Peyer's patch (tissue), 4 donors: ENCODE measurements at places on chromosomes 12 and 14.

DNA sequence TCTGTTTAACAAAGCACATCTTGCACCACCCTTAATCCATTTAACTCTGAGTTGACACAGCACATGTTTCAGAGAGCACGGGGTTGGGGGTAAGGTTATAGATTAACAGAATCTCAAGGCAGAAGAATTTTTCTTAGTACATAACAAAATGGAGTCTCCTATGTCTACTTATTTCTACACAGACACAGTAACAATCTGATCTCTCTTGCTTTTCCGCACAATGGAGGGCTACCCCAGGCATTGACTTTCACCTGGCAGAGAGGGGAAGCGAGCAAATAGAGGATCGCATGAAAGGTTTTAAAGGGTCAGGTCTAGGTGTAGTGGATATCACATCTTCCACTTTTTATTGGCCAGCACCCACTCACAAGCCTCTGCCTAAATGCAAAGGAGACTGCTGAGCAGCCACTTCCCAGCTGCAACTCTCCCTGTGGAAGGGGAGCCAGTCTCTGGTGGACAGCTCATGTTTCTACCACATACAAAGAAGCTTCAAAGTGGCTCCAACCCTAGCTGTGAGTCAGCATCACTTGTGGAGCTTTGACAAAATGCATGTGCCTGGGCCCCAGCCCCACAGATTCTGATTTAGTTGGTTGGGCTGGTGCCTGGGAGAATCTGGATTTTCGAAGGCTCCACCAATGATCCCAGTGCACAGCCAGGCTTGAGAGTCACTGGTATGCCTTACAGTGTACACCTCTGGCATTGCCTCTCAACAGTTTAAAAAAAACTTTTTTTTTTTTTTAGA lies 7.2 kb upstream of the FNTB start:
- DNase-seq, result no peak
- no peaks in the 10 kb centered on the region for H3K4me1 ChIP-seq
- no peak overlapping the region for H3K4me3 ChIP-seq
- no peaks in the 10 kb centered on the region for H3K36me3 ChIP-seq

DNA sequence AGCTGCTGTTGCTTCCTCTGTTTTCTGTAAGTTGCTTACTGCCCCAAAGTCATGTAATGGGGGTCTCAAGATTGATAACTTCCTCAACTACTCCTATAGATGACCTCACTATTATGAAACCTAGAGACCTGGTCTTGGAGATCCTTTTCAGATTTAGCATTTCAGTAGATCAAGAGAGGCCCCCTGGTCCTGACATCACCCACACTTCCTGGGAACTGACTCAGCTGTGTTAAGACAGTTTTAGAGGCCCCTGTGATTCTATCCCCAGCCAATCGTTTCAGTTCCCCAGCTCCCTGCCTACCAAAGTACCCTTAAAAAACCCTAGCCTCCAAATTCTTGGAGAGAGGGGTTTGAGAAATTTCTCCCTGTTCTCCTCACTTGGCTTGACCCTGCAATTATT lies 9.2 kb upstream of the ARG2 start:
- no peak for DNase-seq
- no peaks in the 10 kb centered on the region for H3K36me3 ChIP-seq
- no peak overlapping the region for H3K4me3 ChIP-seq
- no peaks in the 10 kb centered on the region for H3K4me1 ChIP-seq

DNA sequence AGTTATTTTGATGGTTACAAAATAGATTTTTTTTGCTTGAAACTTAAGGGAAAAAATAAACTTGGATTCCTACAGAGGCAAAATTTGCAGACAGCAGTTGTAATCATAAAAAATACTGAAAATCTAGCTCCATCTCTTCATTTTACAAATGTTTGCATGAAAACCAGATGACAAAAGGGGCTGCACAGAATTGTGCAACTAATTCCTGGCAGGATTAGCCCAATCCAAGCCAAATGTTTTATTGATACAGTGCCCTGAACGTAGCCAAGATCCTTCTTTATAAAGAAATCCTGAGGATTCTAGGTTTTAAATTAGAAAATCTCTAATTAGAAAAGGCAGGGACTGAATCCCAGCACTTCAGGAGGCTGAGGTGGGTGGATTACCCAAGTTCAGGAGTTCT lies 356.4 kb upstream of the SEL1L start:
- no peaks in the 10 kb centered on the region for H3K36me3 ChIP-seq
- H3K27me3 ChIP-seq, result no peaks in the 10 kb centered on the region

GRCh38 chr12:59972905-59973304 lies 377.1 kb downstream of the SLC16A7 start:
- DNase-seq, result no peak
- no peaks in the 10 kb centered on the region for H3K4me1 ChIP-seq
- H3K36me3 ChIP-seq, result no peaks in the 10 kb centered on the region
- H3K27me3 ChIP-seq, result no peaks in the 10 kb centered on the region
- H3K4me3 ChIP-seq, result no peak overlapping the region

DNA sequence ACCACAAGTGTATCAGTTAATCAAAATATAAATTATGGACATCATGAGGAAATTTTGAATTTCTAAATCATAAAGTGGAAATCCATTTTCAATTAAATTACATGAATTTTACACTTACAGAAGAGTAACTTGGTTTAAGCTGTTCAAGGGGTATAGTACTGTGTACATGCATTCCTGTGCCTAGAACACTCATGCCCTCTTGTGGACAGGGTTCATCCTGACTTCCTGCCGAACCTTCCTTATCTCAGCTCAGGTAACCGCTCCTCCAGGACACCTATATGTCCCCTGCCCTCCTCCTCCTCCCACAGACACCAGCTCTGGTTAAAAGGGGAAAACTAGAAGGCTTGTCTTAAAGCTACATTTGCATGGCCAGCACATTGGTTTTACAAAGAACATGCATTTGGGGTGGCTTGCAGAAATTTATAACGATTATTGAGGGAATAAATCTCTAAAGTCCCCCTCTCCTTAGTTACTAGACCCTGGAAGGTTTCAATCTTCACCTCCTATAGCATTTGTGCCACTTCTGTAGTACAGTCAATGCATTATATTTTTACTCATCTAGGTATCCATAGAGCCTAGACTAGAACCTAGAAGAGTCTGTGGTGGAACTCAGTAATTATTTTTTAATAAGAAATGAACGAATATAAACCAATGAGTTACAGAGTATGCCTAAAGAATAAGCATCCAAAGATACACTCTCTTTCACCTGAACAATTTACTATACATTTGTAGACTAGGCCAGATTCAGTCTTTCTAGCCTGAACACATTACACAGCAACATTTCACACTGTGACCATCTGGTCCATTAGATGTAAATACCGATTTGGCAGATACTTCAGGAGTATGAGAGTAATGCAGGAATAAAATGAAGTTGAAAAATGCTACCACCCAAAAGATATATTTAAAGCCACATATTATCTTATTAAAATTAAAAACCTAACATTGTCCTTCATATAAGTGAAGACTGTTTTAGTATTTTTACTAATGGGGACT lies 345.6 kb downstream of the PAWR start:
- no peak overlapping the region for H3K4me3 ChIP-seq
- no peaks in the 10 kb centered on the region for H3K27me3 ChIP-seq
- no peak overlapping the region for H3K27ac ChIP-seq
- no peaks in the 10 kb centered on the region for H3K4me1 ChIP-seq

DNA sequence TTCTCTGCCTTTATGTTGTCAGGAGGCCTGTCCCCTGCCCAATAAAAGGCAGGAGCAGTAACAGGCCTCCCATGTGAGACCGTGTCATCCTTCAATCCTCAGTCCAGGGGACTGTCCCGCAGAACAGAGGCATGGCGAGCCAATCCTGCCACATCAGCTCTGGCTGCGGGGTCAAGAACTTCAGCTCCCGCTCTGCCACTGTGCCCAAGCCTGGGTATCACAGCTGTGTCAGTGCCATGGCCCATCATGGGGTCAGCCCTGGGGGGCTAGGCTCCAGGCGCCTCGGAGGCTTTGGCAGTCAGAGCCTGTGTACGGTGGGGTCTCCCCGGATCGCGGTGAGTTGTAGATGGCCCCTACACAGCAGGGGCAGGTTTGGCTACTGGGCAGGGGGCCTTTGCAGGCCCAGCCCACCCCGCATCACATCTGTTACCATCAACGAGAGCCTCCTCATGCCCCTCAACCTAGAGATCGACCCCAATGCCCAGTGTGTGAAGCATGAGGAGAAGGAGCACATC lies 19.9 kb upstream of the KRT83 start:
- H3K4me1 ChIP-seq, result no peaks in the 10 kb centered on the region
- H3K27me3 ChIP-seq, result no peaks in the 10 kb centered on the region
- no peak overlapping the region for H3K4me3 ChIP-seq
- DNase-seq, result no peak
- H3K36me3 ChIP-seq, result no peaks in the 10 kb centered on the region

- no peak overlapping the region for H3K27ac ChIP-seq
- no peaks in the 10 kb centered on the region for H3K27me3 ChIP-seq
- no peaks in the 10 kb centered on the region for H3K36me3 ChIP-seq
- peaks cover 4% of the 10 kb centered on the region for H3K4me1 ChIP-seq
Observed at GRCh38 chr12:9717070-9717925, 15.6 kb downstream of the CLECL1 start.

DNA sequence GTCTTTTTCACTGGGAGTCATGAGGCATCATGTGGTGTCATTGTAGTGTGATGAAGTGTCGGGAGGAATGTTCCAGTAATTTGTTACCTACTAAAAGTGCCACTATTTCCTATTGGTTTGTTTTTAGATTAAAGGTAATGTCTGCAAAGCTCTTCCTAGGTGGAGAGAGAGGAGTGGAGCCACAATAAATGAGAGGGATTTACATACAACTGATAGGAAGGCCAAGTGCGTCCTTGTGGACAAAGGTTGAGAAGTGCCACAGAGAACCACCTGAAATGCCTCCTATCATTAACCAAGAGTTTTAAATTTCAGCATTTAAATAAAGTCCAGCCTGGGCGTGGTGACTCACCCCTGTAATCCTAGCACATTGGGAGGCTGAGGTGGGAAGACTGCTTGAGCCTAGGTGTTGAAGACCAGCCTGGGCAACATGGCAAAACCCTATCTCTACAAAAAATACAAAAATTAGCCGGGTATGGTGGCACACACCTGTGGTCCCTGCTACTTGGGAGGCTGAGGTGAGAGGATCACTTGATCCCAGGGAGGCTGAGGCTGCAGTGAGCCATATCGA lies 2.5 kb upstream of the SNX6 start:
- DNase-seq, result no peak
- H3K27ac ChIP-seq, result no peak overlapping the region
- H3K36me3 ChIP-seq, result no peaks in the 10 kb centered on the region
- H3K4me1 ChIP-seq, result peaks cover 8% of the 10 kb centered on the region

DNA sequence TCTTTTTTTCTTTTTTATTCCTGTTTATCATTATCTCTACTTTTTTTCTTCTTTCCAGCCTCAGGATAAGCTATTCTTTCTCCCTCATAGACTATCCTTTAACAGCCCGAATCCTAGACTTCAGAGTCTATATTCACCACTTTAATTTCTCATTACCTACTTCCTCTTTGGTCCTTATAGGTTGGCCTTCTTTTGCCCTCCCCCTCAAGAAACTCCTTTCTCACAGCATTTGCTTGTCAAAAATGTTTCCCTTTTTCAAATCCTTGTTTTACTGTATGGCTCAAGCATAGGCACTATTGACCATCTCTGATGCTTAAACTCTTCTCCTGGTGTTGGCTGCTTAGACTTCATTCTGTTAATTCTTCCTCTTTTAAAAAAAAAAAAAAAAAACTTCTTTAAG lies 52.5 kb downstream of the KIAA0586 start:
- no peak overlapping the region for H3K27ac ChIP-seq
- no peaks in the 10 kb centered on the region for H3K4me1 ChIP-seq
- DNase-seq, result no peak
- H3K4me3 ChIP-seq, result no peak overlapping the region

DNA sequence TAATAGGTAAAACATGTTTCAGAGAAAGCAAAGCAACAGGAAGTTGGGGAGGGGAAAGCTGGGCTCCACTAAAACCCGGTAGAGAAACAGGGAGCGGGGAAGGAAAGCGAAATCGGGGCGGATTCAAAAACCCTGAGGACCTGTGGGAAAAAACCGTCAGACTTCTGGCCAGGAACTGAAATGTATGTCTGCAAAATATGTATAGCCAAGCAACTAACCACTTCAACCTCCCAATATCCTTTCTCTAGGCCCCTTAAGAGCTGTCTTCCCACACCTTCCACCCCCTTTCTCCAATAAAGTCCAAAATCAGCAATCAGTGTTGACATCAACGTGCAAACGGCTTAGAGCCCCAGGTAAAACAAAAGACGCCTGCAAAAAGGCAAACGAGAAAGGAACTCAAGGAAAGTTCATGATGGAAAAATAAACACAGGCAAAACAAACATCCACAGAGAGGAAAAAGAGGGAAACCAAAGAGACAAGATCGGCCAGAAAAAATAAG lies 32.8 kb downstream of the SIX1 start:
- DNase-seq, result no peak
- H3K4me1 ChIP-seq, result no peaks in the 10 kb centered on the region
- H3K27ac ChIP-seq, result no peak overlapping the region

- peak overlapping the region; percentile 69 for H3K27ac ChIP-seq
- H3K4me3 ChIP-seq, result no peak overlapping the region
- peaks cover 5% of the 10 kb centered on the region for H3K4me1 ChIP-seq
- no peak for DNase-seq
- H3K27me3 ChIP-seq, result no peaks in the 10 kb centered on the region
- H3K36me3 ChIP-seq, result no peaks in the 10 kb centered on the region
Observed at GRCh38 chr12:9725213-9725870, 7.6 kb downstream of the CLECL1 start.

DNA sequence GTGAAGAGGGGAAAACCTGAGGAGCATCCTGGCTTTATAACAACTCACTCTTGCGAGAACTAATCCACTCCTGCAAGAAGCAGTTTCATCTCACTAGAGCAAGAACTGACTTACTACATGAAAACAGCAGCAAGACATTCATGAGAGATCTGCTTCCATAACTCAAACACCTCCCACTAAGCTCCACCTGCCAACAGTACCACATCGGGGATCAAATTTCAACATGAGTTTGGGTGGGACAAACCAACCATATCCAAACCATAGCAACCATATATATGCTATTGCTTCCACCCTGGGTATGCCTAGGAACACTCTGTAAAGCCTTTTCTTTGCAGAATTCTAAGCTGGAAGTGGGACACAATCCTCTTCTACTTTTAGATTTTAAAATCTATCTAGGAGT lies 13.9 kb upstream of the AVPR1A start:
- no peak overlapping the region for H3K4me3 ChIP-seq
- no peaks in the 10 kb centered on the region for H3K36me3 ChIP-seq
- H3K27me3 ChIP-seq, result no peaks in the 10 kb centered on the region
- no peak for DNase-seq
- H3K4me1 ChIP-seq, result no peaks in the 10 kb centered on the region
- no peak overlapping the region for H3K27ac ChIP-seq
